ENCODE measurements at places on chromosomes 7 and 10. TPM values are rescaled to one million over a fixed set of nuclear protein-coding genes. Genes with fewer than 3 reads are reported as not detected.

NUTM2B gene
- total RNA-seq: 1.8 TPM

- DNase-seq: no peak
- no peaks in the 10 kb centered on the region for H3K27me3 ChIP-seq
- no peak overlapping the region for H3K27ac ChIP-seq
- H3K36me3 ChIP-seq: no peaks in the 10 kb centered on the region
These were observed 21.2 kb upstream of the UCN3 start for GRCh38 chr10:5343561-5343960.

DNA sequence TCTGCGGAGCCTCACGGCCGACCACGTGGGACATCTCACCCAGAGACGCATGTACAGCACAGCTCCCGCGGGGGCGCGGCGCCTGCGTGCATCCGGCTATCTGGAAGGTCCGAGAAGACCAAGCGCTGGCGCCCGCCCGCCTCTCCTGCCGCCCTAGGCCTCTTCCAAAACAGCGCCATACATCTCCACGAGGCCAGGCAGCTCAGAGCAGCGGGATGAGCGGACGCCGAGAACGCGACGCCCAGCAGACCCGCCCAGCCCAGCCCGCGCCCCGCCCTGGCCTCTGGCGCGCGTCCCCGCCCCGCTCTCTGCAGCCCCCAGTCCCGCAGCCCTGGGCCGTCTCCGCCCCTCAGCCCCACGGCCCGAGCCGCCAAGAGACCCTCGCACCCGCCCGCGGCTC lies 20.3 kb upstream of the LANCL2 start:
- H3K4me3 ChIP-seq: no peak overlapping the region
- no peaks in the 10 kb centered on the region for H3K4me1 ChIP-seq
- no peak for DNase-seq
- no peak overlapping the region for H3K27ac ChIP-seq

AIMP2 gene
- total RNA-seq: 47.6 TPM
